ENCODE measurements at places on chromosomes 2 and 18.

- DNase-seq, result no peak
Measured at GRCh38 chr18:60200558-60200957, 172.0 kb downstream of the MC4R start.

GRCh38 chr2:73259276-73259675, 25.0 kb downstream of the FBXO41 start:
- DNase-seq, result no peak

DNA sequence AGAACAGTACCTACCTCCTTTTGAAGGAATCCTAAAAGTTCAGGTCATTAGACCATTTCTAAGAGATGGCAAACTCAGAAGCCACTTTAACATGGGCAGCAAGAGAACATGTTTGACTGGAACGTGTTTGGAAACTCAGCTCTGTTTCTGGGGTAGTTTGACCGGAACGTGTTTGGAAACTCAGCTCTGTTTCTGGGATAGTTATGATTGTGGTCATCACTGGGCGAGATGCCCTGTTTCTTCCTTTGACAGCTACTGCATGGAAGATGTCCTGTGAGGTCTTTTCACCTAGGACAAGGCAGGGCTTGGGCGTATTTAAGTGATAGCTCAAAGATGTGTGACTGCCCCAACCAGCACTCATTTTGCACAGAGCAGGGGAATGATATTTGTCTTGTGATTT, 19.9 kb upstream of the SERPINB13 start:
- no peak for DNase-seq

- no peak for DNase-seq
Measured at GRCh38 chr2:224892574-224893204, 149.6 kb downstream of the DOCK10 start.

DNA sequence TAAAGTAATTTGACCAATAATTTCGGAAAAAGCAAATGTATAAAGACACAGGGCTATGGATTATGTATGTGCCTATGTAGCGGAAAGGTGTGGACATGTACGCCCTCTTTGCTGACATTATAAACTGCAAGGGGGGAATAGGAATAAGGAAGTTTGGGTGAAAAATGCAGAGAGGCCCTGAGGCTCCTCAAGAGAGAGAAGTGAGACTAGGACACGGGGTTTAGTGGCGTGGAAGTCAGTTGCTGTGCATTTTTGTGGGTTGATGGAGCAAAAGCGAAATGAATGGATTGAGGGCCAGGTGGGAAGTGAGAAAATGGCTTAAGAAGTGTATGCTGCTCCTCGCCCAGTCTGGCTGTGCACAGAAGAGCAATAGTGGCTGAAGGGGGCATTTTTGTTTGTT, 96.2 kb upstream of the B3GNT7 start:
- no peak for DNase-seq

- DNase-seq, result no peak
Measured at GRCh38 chr18:12394428-12394827, 13.3 kb upstream of the PRELID3A start.

DNA sequence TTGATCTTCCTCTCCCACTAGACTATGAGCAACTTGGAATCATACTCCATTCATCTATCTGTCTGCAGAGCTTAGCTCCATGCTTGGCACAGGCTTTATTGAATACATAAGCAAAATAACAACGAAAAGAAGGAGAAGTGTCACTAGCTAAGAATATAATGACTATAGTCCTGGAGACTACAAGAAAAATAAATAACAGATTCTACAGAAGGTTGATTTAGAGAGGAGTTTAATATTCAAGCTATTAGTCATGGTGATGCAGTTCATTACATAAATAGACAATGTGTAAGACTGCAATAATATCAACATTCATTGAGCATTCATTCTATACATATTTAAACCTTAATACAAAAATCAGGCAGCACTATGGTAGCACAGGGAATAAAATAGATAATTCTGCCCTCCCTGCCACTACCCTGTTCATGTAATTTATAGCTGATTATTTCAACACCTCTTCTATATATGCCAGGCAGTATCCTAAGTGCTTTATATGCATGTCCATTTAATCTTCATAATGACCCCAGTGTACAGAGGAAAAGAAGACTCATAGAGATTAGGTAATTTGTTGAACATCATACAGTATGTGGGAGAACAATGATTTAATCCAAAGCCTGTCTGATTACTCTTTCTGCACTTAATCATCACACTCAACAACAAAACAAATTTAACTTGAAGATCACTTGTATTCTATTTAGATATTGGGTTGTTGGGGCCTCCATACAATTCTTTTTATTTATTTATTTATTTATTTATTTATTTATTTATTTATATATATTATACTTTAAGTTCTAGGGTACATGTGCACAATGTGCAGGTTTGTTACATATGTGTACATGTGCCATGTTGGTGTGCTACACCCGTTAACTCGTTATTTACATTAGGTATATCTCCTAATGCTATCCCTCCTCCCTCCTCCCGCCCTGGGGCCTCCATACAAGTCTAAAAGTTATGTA, 165.3 kb downstream of the RNF152 start:
- no peak for DNase-seq

DNA sequence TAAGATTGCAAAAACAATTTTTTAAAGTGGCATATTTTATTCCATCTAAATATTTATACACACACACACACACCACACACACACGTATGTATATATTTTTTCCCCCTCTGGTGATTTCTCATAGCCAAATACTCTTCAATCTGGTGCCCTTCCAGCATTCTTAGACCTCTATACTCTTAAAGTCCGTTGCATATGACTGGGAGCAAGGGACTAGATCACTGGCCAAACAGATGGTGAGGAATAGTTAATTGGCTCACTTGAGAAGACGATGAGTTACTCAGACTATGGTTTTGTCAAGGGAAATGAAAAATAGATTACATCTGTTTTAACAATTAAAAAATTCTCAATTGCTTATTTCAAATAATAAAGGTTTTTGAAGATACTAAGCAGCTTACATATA, 512.5 kb upstream of the LRRTM4 start:
- DNase-seq, result no peak

DNA sequence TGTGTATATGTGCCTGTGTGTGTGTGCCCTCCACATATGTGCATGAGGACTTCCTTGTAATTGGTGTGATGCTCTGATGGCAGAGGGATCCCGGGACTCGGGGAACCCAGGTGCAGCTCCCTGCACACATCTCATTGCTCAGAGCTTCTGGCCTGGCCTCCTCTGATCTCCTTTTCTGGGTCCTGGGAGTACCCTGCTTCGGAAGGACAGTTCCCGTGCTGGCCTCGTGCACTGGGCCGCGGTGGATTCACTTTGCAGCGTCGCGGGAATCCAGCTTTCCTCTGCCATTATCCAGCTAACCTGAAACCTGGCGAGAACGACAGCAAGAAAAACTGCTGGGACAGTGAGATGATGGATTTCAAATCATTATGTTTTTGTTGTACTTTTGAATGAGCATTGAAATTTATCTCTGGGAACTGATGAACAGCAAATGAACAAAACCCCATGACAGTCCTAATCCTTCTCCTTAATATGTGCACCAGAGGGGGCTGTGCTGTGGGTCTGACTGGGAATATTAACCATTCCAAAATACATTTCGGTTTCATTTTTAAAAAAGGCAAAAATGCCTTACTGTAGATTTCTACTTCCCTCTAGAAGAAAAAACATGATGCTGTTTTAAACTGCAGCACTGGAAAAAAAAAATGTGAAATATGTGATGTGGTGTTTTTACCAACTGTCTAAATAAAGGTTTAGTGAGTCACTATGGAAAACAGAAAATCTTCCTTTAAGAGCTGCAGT, 78.2 kb downstream of the PTGR3 start:
- DNase-seq, result no peak

- DNase-seq, result no peak
Measured at GRCh38 chr2:75710220-75710576, 517 bp downstream of the GCFC2 start.

DNA sequence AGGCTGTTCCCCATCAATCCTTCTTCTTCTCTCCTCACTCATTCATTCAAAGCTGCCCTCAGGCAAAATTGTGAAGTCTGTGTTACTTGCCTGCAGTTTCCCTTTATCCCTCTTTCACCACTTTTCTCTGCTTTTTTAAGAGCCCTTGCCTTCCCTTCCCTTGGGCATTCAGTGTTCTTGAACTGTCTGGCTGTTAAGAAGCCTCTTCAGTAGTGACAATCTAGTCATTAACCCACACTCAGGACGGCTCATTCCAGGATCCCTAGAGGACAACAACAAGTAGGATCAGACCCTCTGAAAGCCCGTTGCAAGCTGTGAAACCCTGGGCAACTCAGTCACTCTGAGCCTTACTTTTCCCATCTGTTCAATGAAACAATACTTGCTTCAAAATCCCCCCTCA, 615.7 kb downstream of the EPHA4 start:
- no peak for DNase-seq

- no peak for DNase-seq
Measured at GRCh38 chr2:49240608-49241007, 86.3 kb upstream of the FSHR start.

GRCh38 chr2:192828175-192828574, 633.4 kb upstream of the TMEFF2 start:
- no peak for DNase-seq

Measured in thoracic aorta (tissue), 2 donors.